ENCODE measurements at places on chromosomes 5 and 9.

DNA sequence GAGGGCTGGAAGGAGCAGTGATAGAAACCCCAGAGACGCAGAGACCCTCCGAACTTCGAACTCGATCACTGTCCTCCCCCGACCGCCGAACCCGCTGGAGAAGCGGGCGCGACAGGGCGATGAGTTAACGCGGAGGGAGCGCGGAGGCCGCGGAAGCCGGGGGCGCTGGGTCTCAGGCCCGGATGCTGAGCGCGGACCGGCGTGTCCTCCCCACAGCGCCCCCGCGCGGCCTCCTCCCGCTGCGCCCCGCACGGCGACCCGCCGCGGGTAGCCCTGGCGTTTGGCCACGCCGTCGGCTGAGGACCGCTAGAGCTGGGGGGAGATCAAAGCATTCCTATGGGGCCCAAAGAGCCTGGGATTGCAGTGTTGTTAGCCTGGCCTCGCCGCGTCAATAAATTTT is 7.7 kb upstream of the DMRT2 start:
- DNase-seq = peak; percentile 45

- no peak for DNase-seq
Observed at GRCh38 chr9:2163231-2163885, 148.2 kb downstream of the SMARCA2 start.

- DNase-seq = no peak
Observed at GRCh38 chr5:92927291-92927778, 653.7 kb downstream of the NR2F1-AS1 start.

DNA sequence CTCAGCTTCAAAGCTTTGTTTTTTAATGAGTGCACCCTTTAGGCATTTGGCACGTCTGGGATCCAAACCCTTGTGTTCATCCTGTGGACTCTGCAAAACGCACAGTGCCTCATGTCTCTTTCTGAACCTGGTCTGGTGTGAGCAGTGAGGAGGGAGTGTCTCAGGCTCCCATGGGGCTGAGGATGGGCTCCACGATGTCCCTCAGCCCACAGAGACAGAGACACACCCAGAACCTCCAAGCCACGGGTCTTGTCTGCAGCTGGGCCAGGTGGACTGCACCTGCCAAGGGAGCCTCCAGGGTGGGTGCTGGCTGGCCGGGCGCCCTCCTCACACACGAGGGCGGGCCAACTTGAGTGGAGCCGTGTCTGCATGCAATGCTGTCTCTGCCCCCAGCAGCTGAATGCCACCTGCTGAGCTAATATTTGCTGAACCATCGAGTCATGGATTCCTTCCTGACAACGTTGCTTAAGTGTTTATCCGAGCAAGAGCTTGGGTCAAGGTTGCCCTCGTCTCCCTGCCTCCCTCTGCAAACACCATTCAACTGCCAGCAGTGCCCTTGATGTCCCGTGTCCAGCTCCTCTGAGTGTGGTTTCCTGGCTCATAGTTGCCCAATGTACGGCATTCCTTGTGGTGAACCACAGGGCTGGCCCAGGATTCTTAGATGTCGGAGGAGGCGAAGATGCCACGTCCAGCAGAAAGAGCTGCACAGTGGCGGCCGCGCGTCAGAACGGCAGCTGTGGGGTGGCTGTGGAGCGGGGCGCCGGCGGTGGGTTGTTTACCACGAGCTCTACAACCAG is 31.4 kb upstream of the LPCAT1 start:
- no peak for DNase-seq

- peak; percentile 95 for DNase-seq
Observed at GRCh38 chr9:137236238-137236935, 4.7 kb upstream of the TUBB4B start.

GRCh38 chr9:14838701-14839100 is 71.5 kb downstream of the FREM1 start:
- no peak for DNase-seq

GRCh38 chr5:40601198-40601868 is 78.4 kb upstream of the PTGER4 start:
- no peak for DNase-seq

GRCh38 chr9:77847059-77847499 is 184.5 kb downstream of the GNAQ start:
- peak; percentile 43 for DNase-seq

DNA sequence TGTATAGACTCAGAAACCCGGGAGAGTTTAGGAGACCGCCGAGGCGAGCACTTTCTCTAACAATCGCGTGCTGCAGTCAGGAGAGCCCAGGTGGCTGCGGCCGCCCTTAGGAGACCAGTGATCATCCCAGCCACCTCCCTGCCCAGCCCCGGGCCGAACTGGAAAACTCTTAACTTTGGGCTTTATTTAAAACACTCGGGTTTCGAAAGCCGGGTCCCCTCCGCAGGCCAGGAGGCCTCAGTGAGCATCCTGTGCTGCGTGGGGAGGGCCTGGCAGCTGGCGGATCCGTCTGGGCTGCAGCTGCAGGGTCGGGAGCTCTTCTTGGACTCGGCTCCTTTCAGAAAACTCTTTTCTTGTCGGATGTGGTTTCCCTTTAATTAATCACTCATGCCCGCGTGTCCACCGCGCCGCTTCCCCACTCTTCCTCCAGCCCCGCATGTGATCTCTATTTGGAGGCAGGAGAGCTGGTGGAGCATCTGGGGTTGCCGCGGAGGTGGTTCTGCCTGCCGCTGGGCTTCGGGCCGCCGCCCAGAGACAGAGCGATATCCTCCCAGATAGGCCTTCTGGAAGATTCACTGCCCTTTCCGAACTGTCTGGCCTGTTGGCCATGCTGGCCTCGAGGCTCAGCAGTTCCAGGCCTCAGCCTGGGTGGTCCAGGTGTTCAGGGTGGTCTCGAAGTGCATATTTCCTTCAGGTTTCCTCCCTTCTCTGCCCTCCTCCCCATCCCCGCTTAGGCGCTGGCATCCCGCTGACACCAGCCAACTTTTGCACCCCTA is 59.5 kb downstream of the TMEM174 start:
- DNase-seq = no peak

DNA sequence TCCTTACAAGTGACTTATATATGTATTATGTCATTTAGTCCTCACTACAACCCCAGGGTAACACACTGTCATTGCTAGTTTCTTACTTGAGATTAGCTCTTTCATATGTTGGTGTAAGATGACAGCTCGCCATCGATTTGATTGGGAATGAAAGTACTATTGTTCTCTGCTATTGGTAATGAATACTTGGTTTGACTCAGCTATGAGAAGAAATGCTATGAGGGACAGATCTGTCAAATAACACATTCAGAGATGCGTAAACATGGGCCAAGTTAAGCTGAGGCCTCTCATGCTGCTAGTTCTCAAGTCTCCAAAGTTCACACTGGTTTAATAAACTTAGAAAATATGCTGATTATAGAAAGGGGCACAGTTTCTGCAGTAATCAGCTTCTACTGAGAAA is 142.7 kb downstream of the SGCD start:
- no peak for DNase-seq

DNA sequence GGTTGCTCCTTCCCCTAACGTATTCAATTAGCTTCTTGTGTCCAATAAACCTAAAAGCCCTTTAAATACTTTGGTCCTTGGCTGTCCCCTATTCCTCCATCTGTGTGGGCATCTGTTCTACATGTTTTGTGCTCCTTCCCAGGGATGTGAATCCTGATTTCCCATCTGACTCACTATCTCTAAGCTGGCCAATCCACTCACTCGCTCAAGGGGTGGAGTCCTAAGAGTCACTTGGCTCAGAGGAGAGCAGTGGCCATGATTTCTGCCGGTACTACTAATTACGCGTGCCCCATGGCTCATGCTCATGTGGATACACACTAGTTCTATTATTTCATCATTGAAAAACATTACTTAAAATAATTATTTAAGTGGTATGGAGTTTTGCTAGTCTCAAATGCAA is 89.6 kb downstream of the TAF11L14 start:
- DNase-seq = no peak

DNA sequence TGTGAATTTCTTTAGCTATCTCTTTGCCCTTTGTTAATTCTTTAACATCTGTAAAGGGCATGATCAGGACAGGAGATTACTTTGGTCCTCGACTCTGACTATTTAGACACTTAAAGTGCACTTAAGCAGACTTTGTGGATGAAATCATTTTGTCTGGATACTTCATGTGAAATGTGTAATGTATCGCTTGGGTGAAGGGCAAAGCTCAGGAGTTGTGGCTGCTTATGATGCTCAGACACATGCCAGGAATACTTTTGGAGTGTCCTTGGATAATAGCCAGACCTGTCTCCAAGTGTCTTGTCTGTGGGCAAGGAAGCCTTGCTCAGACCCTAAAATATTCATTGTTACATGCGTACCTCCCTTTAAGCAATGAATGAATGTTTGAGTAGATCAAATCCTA is 87.8 kb downstream of the RAI14 start:
- DNase-seq = no peak

- peak; percentile 71 for DNase-seq
Observed at GRCh38 chr5:119743927-119744326, 114.6 kb downstream of the FAM170A start.

DNA sequence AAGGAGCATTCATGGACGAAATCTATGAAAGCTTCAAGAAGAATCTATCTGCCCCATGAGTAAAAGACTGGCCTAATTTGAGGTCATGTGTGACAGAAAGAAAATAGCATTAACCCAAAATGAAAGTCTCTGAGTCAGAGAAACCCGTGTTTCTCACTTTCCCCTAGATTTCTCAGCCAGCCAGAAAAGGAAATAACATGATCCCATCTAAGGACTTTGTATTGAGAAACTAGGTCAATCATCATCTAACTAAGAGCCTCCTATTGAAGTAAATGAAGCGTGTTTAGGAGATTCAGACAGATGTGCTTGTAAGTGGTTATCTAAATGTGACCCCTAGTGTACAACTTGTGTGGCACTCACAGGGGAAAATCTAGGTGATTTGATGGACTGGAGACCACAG is 77.3 kb upstream of the ZNF366 start:
- DNase-seq = no peak

DNA sequence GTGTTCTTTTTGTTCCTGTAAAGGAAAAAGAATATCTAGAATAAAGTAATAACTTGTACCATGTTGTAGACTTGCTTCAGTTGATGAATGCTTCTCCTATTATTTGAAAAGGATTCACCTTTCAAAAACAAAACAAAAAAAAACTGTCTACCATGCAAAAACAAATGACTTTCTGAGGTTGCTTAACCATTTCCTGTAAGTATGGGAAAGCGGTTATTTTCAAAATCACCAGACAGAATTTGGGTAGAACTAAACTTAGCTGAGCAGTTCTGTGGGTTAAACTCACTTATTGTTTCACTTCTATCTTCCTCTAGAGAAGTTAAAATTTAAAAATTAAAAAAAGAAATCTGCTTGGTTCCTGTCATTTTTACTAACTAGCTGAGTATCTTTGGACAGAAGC is 25.2 kb downstream of the LNPEP start:
- peak; percentile 80 for DNase-seq

DNA sequence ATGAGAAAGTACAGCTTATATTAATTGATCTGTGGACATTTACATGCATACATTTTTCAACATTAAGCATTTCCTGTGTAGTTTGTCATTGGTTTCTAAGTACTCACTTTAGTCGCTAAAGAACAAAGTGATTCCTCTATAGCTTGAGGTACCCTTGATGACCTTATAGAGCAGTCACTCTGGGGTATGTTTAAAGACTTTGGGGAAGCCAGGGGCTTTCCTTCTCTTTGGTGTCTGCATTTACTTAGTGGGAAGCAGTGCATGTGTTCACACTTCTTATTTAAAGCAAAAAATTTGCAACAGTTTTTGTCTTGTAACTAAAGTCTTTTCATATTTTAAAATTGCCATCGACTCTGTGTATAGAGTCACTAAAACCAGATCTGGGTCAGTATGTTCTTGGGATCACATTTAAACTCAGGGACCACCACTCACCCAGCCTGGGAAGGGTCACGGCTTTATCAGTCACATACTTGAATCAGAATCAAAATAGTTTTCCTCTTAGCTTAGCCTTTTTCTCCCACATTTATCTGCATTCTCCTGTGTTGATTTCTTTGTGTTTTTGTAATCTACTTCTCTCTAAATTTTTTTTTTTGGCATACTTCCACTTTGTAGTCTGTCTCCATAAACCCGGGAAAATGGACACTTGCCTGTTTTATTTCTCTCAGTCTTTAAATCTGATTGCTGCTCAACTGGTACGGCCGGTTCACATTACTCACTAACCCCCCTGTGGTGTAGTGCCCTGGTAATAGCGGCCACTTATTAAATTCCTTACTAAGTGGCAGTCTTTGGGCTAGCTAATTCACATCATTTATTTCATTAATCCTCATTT is 143.9 kb upstream of the FBN2 start:
- DNase-seq = no peak

GRCh38 chr9:113546566-113546965 is 83.0 kb downstream of the RGS3 start:
- no peak for DNase-seq

DNA sequence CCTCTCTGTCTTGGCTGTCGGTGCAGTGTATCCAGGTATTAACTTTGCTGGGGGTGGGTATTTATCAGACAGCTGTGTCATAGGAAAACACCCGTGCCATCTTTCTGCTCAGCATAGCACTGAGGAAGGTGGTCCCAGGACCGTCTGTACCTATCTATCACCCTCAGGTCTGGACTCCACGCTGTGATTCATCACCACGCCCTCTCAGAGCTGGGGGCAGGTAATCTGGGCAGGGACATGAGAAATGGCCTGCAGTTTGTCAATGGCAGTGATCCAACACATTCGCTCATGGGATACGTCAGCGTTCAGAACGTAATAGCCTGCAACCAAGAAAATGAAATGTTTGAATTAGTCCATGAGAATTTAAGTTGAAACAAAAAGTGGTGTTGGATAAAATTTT is 151.6 kb upstream of the MAP1B start:
- no peak for DNase-seq
